ENCODE measurements at places on chromosomes 7 and 10. TPM values are rescaled to one million over a fixed set of nuclear protein-coding genes. Genes with fewer than 3 reads are reported as not detected.

ZNF273 gene
- 3.1 TPM for polyA plus RNA-seq

DNA sequence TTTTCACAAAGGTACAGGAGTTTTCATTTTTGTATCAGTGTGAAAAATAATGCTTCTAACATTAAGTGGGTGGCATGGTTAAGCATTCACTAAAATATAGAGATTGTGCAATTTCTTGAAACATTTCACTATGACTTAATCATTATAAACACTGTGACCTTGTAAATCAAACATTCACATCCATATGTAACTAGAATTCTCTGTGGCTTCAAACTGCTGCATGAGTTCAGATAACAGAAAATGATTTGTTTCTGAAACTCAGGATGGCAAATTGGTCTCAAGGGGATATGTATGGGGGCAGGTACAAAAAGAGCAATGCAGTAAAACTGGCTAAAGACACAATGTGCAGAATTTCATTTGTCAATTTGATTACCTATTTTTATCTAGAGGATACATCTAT, 3.8 kb downstream of the FAM133B start:
- DNase-seq, result no peak

- peak; percentile 56 for DNase-seq
These were observed 88.2 kb downstream of the ELFN1 start for GRCh38 chr7:1758028-1758858.

AGK gene
- polyA plus RNA-seq, result 22.0 TPM

HOXA4 gene
- 1.2 TPM for polyA plus RNA-seq

GRCh38 chr7:51528172-51528571, 211.6 kb upstream of the COBL start:
- no peak for DNase-seq

- DNase-seq, result peak; percentile 54
These were observed 44.2 kb downstream of the ZMIZ1 start for GRCh38 chr10:79112881-79113431.
